ENCODE measurements at places on chromosomes 7 and 10. TPM values are rescaled to one million over a fixed set of nuclear protein-coding genes. Genes with fewer than 3 reads are reported as not detected.

The GFRA1 gene
- total RNA-seq: 22.7 TPM

The TET1 gene
- 7.7 TPM for total RNA-seq

The CCDC172 gene
- total RNA-seq: not detected

The COX15 gene
- total RNA-seq: 42.4 TPM

The H2BK1 gene
- total RNA-seq: not detected

The VENTX gene
- not detected for total RNA-seq

The DNAJC12 gene
- 1.4 TPM for total RNA-seq

The PNLIP gene
- total RNA-seq: not detected

The ATXN7L1 gene
- total RNA-seq: 15.5 TPM

The AKR1C1 gene
- total RNA-seq: 264 TPM

The STEAP1B gene
- total RNA-seq: 26.2 TPM

The FXYD4 gene
- total RNA-seq: not detected

The NME8 gene
- not detected for total RNA-seq

The FEZF1 gene
- total RNA-seq: not detected

The CAMK1D gene
- total RNA-seq: 19.3 TPM

The VSTM4 gene
- 20.1 TPM for total RNA-seq

The C7orf57 gene
- total RNA-seq: under 0.01 TPM

The OGDHL gene
- 0.54 TPM for total RNA-seq

The LIPF gene
- not detected for total RNA-seq

The PDK4 gene
- 18.5 TPM for total RNA-seq

The VAX1 gene
- total RNA-seq: not detected

The NKX1-2 gene
- total RNA-seq: not detected

The TMEM176B gene
- not detected for total RNA-seq

The SLC18A3 gene
- total RNA-seq: not detected

The CEP41 gene
- total RNA-seq: 13.3 TPM

The KNDC1 gene
- 0.65 TPM for total RNA-seq

The CNPY1 gene
- not detected for total RNA-seq

The RAMP3 gene
- 0.13 TPM for total RNA-seq
